ENCODE measurements at places on chromosomes 6 and 20.

GRCh38 chr6:139917951-139918630 is 543.6 kb upstream of the CITED2 start:
- DNase-seq: no peak

GRCh38 chr20:25608774-25609173 is 15.0 kb downstream of the NANP start:
- DNase-seq: no peak

GRCh38 chr6:23420659-23421350 is 705.2 kb upstream of the NRSN1 start:
- DNase-seq: no peak

DNA sequence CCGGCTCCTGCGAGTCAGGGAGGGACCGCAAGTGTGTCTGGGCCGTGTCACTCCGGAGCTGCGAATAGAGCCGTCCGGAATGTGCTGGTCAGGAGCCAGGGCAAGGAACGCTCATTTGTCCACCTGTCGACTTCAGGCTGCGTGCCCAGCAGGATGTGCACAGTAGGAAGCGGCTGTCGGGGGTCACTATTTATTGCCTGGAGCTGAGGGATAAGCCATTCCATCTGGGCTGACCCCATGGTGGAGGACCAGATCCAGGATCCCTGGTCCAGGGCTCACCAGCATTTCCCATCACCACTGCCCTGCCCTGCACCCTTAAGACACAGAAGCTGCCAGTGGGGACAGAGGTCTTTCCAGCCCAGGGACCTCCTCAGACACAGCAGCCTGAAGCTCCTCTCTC is 14.7 kb downstream of the NTSR1 start:
- DNase-seq: no peak

DNA sequence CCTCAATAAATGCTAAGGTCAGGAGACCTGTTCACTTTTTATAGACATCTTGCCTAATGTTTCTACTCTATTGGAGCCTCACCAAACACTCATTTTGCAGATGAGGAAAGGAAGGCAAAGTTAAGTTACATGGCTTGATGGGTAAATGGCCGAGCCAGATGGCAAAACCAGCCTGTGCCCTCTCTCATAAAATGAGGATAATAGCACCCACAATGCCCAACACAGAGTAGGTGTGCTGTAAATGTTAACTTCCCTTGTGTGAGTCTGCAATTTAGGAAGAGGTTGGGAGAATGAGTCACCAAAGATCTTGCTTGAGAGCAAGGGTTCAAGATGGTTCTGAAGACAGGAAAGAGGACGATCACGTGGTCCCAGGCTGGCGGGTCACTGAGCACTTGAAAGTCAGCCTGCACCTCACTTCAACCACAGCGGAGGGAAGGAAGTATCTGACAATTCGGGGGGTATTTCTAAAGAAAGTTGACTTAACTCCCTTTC is 3.3 kb downstream of the KCNK5 start:
- DNase-seq: no peak

- DNase-seq: no peak
These were observed 8.1 kb downstream of the TREML4 start for GRCh38 chr6:41236276-41236675.

- no peak for DNase-seq
These were observed 65.0 kb upstream of the TOX2 start for GRCh38 chr20:43849496-43850186.

DNA sequence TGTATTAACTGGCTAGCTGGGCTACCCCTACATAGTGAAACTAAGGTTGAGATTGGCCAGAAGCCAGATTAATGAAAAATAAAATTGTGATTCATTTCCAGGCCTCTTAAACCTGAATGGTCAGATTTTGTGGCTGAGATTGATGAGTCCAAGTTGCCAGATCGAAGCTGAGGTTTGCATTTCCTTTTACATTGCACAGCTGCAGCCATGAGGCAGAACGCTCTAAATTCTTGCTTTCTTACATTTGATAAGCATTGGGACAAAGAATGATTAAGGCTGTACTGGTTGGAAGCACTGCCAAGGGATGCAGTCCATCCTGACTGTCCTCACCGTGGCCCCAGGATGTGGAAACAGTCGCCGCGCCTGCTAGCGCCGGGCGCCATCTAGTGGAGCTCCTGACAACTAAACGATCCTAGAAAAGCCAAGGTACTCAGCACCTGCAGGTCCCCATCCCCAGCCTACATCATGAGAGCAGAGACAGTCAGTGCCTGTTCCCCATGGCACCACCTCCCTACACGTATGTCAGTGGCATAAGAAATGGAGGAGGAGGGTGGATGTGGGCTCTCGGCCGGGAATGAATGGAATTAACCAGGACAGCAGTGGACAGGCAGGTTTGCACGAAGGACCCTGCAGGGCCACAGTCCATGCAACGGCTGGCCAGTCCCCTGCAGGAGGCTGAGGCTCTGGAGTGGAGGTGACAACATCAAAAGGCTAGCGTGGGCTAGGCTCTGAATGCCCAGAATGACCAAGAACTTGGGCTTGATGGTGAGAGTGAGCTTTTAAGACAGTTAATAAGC is 19.0 kb downstream of the PXDC1 start:
- no peak for DNase-seq

- DNase-seq: peak; percentile 21
These were observed at the start of gene NRSN2 for GRCh38 chr20:346640-347316. TSS of gene NRSN2 (plus strand) at chr20:347111. CDS start at chr20:349644, 2,533 bp downstream.

- no peak for DNase-seq
These were observed 25.4 kb downstream of the DIDO1 start for GRCh38 chr20:62900692-62901584.

- no peak for DNase-seq
These were observed 178.6 kb upstream of the MAP3K7 start for GRCh38 chr6:90765491-90765890.

DNA sequence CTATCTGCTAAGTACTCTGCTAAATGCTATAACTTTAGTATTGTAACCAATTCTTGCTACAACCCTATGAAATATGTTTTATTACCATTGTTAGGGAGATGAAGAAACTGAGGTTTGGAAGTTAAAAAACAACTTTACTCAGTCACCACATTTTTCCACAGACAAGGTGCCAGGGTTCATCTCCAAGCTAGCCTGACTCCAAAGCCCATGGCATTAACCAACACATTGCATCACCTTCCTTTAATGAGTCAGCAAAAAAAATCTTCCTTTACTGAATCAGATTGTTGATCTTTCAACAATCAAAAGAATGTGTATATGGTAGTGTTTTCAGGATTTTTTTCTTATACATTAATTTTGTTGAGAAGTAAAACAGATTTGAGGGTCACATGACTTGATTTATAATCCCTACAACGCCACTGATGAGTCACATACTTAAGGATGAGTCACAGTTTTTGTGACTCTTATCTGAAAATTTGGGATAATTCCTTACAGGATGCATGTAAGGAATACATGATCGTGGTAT is 41.5 kb downstream of the MAN1A1 start:
- DNase-seq: no peak

DNA sequence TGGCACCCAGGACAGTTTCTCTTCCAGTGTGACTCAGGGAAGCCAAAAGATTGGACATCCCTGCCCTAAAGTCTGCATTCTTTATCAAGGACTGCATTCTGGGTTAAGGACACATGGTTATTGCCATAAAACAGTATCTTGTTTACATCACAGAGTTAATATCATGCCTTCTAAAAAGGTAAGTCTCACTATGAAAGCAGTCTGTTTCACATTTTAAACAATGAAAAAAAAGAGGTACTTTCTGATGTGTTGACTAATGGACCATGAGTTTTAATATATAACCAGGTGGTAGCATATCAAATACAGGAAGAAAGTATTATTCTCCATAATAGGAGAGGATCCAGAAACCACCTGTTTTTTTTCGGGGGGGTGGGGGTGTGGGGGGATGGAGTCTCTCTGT is 93.7 kb downstream of the TIAM2 start:
- no peak for DNase-seq

- DNase-seq: no peak
These were observed 39.3 kb upstream of the DUSP22 start for GRCh38 chr6:252775-253535.

- no peak for DNase-seq
These were observed 125.4 kb downstream of the HIVEP1 start for GRCh38 chr6:12137480-12137879.

DNA sequence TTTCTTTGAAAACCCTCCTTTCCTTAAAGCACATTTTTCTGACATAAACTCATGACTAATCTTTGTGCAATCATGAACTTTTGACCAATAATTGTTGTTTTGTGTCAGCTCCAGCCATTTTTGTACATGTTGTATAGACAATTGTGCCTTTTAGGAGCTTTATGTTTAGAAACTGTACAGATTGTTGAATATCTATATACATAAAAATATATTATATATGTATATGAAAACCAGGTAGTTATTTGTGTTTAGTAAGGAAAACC is 125.7 kb upstream of the EDN1 start:
- DNase-seq: no peak

DNA sequence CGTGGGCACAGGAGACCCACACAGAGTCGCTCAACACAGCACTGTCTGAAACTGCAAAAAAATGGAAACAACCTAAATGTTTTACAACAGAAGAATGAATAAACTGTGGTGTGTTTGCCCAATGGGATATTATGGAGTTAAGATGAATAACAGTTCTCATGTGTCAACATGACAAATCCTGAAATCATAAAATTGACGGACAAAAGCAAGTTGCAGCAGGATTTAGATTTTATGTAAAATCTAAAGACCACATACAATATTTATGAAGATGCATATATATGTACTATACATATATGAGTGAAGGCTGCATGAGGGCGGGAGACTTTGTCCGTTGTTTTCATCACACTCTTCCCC is 79.7 kb downstream of the GRM4 start:
- no peak for DNase-seq
